ENCODE measurements at places on chromosomes 11 and 22.
A peak's percentile ranks its signal among the peaks of the same experiment; 100 is the strongest.

DNA sequence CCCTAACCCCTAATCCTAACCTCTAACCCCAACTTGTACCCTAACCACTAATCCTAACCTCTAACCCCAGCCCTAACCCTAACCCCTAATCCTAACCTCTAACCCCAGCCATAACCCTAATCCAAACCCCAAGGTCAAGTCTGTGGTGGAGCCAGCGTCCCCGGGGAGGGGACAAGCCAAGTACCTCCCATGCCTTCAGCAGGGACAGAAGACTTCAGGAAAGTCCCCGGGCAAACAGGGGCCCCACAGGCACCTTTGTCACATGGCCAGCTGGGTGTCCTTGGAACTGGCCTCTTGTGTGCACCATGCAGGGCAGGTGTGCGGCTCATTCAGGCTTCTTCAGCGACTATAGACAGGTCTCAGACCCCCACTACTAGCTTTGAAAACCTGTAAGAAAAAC is 555.8 kb downstream of the BRD1 start:
- no peak for DNase-seq

GRCh38 chr11:80144897-80145594 is 704.2 kb upstream of the TENM4 start:
- DNase-seq: no peak

- no peak for DNase-seq
Observed at GRCh38 chr11:120718171-120718570, 206.6 kb downstream of the GRIK4 start.

GRCh38 chr11:68673306-68673945 is 10.9 kb upstream of the GAL start:
- DNase-seq: no peak

DNA sequence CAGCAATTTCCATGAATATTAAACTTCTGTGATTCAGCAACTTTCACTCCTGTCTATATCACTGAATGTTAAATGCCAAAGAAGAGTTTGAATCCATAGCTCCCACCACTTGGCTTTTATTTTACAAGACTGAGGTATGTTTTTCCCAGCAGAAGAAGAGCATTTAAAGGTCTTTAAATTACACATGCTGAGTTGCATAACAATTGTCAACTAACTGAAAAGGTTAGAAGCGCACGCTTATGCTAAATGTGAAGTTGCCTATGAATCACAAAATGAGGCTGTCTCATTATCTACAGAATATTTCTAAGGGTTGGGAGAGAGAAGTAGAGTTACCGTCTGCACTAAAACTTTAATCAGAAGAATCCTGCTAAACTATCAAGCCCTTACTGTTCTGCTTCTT is 1086.3 kb downstream of the FAM181B start:
- DNase-seq: no peak

GRCh38 chr11:123903932-123904331 is 2.0 kb downstream of the OR8D4 start:
- no peak for DNase-seq

DNA sequence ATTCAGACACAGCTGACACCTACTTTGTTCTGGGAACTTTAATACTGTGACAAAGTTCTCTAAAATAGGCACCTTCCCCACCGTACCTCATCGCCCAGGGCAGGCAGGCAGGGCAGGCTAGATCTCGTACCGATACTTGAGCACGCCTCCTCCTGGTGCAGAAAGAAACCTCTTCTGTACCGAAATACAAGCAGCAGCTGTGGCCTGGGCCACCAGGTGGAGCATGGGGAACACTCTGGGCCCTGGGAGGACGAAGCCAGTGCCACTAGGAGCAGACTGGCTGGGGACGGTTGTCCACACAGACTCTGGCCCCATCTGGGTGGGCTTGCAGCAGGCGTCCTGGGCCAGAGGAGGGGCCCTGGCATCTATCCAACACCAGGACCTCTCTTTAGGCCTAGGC is 12.8 kb downstream of the PMM1 start:
- peak; percentile 82 for DNase-seq

DNA sequence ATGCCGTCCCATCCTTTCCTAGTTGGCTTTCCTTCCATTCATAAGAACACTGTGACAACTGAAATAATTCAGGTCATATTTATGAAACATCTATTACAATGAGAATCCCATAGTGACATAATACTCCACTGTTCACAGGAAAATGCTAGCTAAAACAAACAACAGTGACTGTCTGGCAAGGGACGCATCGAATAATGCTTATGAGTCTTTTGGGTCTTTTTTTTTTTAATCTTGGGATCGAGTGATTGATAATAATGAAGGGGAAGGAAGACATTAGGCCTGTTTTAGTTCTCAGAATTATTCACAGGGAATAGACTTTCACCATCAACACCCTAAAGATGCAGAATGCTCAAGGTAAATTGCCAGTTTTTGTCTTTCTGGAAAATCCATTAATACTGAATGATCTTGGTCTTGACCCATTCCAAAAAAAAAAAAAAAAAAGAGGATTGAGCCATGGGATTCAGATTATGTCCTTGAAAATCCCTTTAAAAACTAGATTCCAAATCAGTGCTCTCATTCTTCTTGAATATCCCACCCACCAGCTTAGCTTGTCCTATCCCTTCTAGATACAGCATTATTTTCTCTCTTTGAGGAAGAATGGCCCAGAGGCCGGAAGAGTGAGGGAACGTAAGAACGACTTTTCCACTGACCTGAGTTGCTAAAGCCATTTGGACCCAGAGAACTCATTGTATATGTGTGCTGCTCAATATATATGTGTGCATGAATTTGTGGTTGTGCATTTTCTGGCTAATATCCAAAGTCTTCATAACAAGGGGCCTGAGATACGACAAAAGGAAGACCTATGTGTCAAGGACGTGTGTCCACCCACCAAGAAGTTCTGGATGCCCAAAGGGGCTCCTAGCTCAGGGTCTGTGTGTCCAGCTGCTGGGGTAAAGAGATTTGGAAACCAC is 35.2 kb upstream of the CREB3L1 start:
- DNase-seq: no peak

- DNase-seq: no peak
Observed at GRCh38 chr11:67395555-67396258, 3.9 kb downstream of the RAD9A start.

GRCh38 chr22:27420817-27421361 is 380.7 kb downstream of the MN1 start:
- no peak for DNase-seq

GRCh38 chr11:110481523-110481922 is 51.8 kb downstream of the FDX1 start:
- DNase-seq: no peak

DNA sequence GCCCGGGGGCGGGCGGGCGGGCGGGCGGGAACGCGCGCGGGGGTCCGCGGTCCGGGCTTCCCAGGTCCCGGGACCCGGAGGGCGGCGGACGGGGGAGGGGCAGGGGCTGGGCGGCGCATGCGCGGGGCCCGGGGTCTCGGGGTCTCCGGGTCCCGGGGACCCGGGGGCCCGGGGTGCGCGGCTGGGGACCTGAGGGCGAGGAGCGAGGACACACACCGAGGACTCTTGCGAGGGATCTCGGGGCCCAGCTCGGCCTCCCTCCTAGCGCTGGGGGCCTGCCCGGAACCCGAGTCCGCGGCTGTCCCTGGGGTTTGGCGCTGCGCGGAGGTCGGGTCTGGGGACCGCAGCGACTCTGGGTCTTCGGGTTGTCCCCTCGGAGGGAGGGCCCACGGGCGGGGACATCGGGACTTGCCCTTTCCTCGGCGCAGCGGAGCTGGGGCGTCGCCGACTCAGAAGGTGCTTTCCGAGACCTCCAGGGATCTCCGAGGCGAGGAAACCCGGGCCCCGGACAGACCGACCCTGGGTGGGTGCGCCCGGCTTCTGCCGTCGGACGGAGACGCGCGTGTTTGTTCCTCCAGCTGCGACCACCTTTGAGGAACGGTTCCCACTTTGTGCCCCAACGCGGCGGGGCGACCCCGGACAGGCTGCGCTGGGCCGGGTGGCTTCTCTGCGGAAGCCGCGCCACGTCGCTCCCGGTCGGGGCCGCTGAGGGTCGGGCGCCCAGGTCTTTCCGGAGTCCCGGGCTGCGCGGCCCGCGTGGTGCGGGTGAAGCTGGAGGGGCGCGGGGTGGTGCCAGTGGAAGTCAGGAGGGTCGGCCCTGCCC is 540 bp downstream of the PPARA start:
- no peak for DNase-seq

- DNase-seq: no peak
Observed at GRCh38 chr22:37485395-37486223, 575 bp downstream of the MFNG start.

DNA sequence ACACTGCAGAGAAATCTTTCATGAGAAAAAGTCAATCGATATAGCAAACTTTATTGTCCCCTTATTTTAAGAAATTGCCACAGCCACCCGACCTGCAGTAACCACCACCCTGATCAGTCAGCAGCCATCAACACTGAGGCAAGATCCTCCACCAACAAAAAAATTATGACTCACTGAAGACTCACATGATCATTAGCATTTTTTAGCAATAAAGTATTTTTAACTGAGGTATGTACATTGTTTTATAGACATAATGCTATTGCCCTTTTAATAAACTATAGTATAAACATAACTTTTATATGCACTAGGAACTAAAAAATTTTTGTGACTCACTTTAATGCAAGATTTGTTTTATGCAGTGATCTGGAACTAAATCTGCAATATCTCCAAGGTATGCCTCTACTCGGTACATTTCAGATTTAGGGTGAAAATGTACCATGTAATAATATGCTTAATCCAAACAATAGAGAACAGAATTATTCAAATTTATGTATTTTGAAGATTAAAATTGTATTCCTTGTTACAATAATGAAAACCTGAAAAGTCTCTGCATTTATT is 79.2 kb upstream of the CEP126 start:
- DNase-seq: no peak

DNA sequence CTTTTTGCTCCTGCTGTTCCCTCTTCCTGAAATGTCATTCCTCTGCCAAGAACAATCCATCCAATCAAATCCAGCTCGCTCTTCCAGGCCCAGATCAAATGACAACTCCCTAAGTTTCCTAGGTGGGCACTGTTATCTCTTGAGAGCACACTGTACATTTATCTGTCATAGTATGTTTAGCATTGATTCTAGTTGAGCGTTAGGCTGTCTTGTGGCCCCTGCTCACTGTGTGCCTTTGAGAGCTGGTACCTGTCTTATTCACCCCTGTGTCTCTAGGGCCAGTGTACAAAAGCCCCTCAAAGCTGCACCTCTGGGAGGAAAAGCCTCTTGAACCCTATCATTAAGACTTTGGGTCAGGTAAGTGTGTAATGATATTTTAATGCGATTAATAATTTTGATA is 7.1 kb upstream of the LMO2 start:
- no peak for DNase-seq

DNA sequence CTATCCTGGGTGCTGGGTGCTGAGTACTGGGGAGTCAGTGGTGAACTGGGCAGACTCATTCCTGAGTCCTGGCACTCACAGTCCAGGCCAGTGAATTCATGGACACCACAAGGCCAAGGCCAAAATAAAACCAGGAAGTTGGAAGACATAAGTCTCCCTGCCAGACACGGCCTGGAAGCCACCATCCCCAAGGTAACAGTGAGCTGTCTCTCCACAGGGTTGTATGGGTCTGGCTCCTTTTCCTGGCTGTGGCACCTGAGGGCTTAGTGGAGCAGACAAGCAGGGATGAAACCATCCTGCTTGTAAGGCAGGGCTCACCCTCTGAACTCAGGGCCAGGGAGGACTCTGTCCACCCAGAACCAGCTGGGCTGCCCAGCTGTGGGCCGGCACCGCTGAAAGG is 54.7 kb upstream of the ALX4 start:
- DNase-seq: no peak

- peak; percentile 32 for DNase-seq
Observed at GRCh38 chr11:93526641-93527583, 16.3 kb downstream of the SMCO4 start.

- no peak for DNase-seq
Observed at GRCh38 chr11:73159297-73159696, 17.2 kb upstream of the FCHSD2 start.

- peak; percentile 20 for DNase-seq
Observed at GRCh38 chr22:40044870-40045834, 50.4 kb downstream of the FAM83F start.

DNA sequence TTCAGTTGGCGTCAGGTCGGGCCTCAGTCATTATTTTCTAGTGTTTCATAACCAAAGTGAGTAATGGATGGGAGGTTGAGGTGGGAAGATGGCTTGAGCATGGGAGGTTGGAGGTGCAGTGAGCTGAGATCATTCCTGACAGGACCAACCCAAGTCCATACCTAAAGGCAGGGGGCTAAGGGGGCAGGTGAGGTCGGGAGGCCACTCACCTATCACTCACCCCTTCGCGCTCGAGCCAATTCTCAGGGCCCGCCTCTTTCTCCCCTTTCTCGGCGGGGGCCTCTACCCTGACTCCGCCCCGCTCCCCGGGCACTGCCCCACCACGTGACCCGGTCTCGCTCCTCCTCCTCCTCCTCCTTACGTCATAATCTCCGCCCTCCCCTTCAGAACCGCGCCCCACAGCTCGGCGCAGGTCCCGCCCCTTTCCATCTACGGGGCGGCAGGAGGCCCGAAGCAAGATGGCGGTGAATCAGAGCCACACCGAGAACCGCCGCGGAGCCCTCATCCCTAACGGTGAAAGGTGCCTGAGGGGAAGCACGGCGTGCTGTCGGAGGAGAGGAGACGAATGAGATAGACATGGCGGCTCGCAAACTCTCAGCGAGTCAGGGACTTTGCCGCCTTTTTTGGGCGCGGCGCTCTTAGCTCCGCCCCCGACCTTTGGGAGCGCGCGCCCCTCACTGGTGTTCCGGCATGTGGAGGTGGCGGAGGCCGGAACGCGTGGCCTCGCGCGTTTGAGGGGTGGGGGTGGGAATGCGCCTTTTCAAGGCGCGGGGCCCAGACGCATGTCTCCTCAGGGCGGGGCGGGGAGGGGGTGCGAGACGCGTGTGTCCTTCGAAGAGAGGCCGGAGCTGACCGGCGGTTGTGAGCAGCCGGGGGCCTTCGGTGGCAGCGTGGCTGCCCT is at the start of gene WBP2NL:
WBP2NL (plus strand) TSS at position 428 of the 901 bp plus-strand sequence; CDS start at position 459, 31 bp downstream.
- DNase-seq: no peak

- peak; percentile 62 for DNase-seq
Observed at GRCh38 chr11:69152733-69153421, 2.9 kb upstream of the SMIM38 start.

- no peak for DNase-seq
Observed at GRCh38 chr11:121159741-121160140, 58.7 kb downstream of the TECTA start.

- DNase-seq: no peak
Observed at GRCh38 chr11:2657697-2658284, 42.0 kb downstream of the KCNQ1OT1 start.

DNA sequence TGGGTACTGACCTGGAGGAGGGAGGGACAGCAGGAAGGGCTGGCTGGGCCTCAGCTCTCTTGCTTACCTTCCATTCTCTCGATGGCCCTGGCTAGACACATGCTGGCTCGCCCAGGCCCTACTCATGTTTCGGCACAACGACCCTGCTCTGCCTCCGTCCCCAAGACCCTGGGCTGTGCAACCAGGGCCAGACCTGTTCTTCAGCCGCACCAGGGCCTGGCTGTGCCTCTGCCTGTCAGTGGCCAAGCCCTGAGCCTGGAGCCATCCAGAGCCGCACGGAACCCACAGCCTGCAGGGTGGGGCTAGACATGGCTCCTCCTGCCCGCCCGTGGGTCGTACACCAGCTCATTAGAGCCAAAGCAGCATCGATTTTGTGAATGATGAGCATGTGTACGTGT is 47.5 kb downstream of the RTN4R start:
- no peak for DNase-seq

GRCh38 chr11:45028911-45029682 is 78.4 kb upstream of the TP53I11 start:
- no peak for DNase-seq

All from HepG2 (cell line).